ENCODE measurements at places on chromosomes 4 and X.

DNA sequence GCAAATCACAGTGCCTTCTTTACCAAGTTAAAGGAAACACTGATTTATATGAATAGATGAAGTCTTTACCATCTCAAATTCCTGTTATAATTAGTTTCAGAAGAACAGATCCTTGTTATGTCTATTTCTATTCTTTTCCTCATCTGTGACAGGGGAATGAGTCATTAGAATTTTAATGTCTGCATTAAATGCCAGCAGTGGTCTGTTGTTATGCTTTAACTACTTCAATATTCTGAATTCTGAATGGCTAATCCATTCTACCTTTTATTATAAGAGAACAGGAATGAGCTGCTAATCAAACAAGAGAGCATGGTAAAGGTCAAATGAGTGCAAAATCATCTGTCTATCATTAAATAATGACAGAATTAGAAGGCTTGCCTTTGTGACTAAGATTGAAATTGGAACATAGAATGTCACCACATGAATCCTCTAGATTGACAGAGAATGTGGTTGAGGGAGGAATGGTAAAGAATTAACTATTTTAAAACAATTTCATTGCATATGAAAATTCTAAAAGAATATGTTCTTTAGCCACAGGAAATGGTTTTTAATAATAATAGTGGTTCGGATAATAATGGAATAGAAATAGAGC is 935.5 kb downstream of the ADGRL3 start:
- no peak for DNase-seq

DNA sequence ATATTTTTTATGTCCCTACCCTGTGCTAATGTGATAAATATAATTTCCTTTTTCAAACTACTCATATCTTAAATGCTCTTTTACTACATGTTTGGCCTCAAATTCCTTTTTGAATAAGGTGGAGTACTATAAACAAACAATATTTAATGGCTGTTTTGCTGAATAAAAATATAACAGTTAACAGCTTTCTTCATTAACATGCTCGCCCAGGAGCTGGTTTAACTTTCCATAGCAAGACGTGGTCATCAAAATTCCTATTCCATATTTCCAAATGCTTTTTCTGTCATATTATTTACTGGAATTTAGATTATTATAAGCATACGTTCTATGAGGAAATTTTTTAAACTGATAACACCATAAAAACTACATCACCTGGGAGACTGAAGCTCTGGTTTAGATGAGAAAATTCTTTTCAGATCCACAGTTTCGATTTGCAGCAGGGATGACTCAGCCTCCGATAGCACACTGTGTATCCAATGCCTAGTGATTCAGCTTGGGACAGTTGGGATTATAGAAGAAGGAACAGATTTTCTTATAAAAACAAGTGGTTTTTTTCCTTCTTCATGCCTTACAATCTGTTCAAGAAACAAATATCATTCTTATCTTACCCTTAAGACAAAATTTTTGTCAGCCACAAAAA is 129.1 kb downstream of the FBXO8 start:
- no peak for DNase-seq

DNA sequence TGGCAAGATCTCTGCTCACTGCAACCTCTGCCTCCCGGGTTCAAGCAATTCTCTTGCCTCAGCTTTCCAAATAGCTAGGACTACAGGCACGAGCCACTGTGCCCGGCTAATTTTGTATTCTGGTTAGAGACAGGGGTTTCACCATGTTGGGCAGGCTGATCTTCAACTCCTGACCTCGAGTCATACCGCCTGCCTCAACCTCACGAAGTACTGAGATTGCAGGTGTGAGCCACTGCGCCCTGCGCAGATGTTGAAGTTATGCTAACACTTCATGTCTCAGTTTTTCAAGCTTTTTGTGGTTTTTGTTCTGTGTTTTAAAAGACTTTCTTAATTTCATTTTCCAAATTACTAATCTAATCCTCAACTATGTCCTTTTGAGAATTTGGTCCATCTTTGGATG is 154.4 kb upstream of the TLL1 start:
- DNase-seq: no peak

GRCh38 chr4:152462695-152463094 is 73.2 kb downstream of the FBXW7 start:
- no peak for DNase-seq

DNA sequence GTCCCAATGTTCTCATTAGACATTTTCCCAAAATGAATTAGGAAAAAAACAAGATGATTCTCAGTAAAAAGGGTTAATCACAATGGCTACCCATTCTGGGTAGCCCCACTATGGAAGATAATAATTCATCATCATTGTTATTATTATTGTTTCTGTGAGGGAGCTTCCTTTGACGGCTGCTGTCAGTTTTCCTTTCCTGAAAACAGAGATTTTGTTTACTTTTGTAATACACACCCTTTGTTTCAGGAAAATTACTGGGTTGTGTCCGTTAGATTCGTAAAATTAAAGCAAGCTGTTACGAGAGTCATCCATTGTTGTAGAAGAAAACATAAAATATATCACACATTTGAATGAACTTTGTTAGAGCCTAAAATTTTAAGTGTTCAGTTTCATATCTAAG is 192.9 kb upstream of the ANKRD50 start:
- no peak for DNase-seq

DNA sequence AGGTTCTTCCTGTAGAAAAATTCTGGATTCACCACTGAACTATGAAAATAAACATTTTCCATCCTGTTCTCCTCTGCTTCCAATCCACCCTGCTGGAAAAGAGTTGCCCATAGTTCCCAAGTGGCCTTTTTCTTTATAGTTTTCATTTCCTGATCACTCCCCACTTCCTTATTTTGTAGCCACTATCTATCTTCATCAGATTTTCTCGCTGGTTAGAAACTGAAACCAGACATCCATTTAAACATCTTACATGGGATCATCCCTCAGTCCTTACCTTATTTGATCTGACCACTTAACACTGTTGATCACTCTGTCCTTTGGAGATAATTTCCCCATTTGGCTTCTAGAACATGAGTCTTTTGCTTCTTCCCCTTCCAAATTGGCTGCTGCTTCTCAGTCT is 42.2 kb upstream of the SCOC start:
- DNase-seq: no peak

GRCh38 chr4:38209654-38210053 is 249.5 kb downstream of the PTTG2 start:
- no peak for DNase-seq

DNA sequence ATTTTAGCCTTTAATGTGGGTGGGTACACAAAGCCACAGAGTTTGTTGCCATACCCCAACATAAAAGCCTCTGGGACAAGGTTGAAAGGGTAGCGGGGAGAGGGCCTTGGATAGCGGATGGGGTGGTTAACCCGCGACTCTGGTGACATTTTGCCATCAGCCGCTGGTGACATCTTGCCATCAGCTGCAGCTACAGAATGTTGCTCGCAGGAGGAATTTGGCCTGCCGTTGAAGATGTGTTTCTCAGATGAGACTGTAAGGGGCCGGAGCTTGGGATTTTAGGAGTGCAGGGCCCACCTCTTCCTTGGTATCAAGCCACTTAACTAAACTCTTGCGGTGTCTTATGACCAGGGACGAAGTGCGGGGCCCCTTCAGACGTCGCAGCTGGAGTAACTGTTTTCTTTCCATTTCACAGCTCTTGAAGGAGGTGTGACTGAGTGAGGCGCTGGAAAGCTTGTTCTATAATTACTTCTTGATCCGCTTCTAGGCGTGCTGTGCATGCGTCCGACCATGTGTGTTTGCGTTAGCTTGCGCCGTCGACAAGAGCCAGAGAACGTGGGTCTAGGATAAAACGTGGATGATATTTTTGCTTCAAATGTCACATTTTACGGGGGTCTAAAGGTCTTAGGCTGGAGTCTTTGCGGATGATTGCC is 820 bp upstream of the RASL11B start:
- DNase-seq: peak; percentile 13

Data from DMS79 treated with DMSO at 0.1 percent for 48 hours (cell line).